A549 treated with dexamethasone at 1 μM for 4 hours (cell line): ENCODE measurements at places on chromosomes 3 and 15. TPM values are rescaled to one million over a fixed set of nuclear protein-coding genes. Genes with fewer than 3 reads are reported as not detected.

The VIPR1 gene
- total RNA-seq: 1.2 to 2.3 TPM (median 1.7 TPM) in 5 replicates

The KCTD6 gene
- total RNA-seq: 6.5 to 7.4 TPM (median 7.2 TPM) in 5 replicates

The DNAH12 gene
- total RNA-seq: 0.01 to 0.18 TPM (median 0.07 TPM) in 5 replicates

The GOLGA6L4 gene
- total RNA-seq: 0.39 to 1.4 TPM (median 1.2 TPM) in 5 replicates

The NUP210 gene
- total RNA-seq: 25.7 to 45.1 TPM (median 43.0 TPM) in 5 replicates

The FAM131A gene
- total RNA-seq: 7.5 to 10.5 TPM (median 9.4 TPM) in 5 replicates

The ZBTB47 gene
- total RNA-seq: 4.8 to 7.0 TPM (median 5.8 TPM) in 5 replicates

The TBCCD1 gene
- total RNA-seq: 5.8 to 7.6 TPM (median 6.9 TPM) in 5 replicates
